Liver (tissue), 10 donors: ENCODE measurements at places on chromosomes 12 and 14. TPM values are rescaled to one million over a fixed set of nuclear protein-coding genes. Genes with fewer than 3 reads are reported as not detected.
A peak's percentile ranks its signal among the peaks of the same experiment; 100 is the strongest.

Gene ZC3H10
- 5.2 TPM for total RNA-seq

DNA sequence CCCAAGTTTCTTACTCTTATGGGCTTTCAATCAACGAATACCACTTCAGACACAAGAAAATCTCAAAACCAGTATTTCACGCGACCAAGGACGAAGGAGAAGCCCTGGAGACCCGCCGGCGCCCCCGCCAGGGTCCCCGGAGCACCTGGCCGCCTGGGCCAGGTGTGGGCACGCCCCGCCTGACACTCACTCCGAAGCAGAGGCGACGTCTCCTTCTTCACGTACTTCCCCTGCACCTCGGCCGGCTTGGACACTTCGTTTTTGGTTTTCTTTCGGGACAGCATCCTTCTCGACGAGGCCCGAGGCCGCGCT, 466 bp downstream of the SAV1 start:
- DNase-seq: peak; percentile 69

- no peak for DNase-seq
These were observed 379.0 kb downstream of the CCER1 start for GRCh38 chr12:90575995-90576394.

Gene DEPDC4
- total RNA-seq: 6.9 TPM

- no peak for DNase-seq
These were observed 6.5 kb downstream of the NUBPL start for GRCh38 chr14:31567655-31568054.

Gene RBP5
- 12.9 TPM for total RNA-seq

DNA sequence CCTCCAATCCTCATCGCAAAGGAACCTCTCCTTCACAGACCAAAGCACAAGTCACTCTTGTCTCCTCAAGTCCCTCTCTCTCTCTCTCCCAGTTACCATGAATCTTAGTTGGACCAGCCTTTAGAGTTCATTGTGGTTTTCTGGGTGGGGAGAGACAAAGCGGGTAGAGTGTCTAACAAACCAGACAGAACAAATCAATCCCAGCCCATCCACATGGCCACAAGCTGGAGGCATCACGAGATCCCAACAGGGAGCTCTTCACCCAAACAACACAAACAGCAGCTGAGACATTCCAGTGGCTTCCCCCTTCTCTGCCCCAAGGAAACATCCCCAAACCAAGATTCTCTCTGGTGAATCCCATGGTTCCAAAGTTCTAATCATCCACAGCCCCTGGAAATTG, 22.4 kb downstream of the ACTN1 start:
- DNase-seq: no peak

- no peak for DNase-seq
These were observed 17.1 kb upstream of the BICD1 start for GRCh38 chr12:32089586-32089985.

DNA sequence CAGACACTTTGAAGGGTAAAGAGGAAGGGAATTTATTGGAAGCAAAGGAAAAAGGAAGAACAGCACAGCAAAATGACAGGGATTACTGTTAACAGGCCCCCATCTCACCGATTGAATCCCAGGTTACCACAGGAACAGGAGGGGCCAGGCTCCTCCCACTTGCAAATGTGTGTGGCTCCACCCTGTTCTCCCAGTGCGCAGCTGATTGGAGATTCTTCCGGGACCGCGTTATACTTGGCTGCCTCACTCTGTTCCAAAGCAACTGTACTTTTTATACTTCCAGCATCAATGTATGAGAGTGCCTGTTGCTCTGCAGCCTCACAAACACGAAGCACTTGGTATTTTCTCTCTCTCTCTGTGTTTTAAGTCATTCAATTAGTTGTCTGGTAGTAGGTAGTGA, 273.6 kb upstream of the MDGA2 start:
- no peak for DNase-seq

GRCh38 chr14:36069535-36069900, 107.0 kb downstream of the PTCSC3 start:
- no peak for DNase-seq

- DNase-seq: no peak
These were observed 28.3 kb downstream of the KCTD10 start for GRCh38 chr12:109448707-109449390.
